Transverse colon (tissue), 4 donors: ENCODE measurements at places on chromosomes 1 and 21. TPM values are rescaled to one million over a fixed set of nuclear protein-coding genes. Genes with fewer than 3 reads are reported as not detected.

HOOK1 gene
- total RNA-seq, result 7.8 TPM

DNA sequence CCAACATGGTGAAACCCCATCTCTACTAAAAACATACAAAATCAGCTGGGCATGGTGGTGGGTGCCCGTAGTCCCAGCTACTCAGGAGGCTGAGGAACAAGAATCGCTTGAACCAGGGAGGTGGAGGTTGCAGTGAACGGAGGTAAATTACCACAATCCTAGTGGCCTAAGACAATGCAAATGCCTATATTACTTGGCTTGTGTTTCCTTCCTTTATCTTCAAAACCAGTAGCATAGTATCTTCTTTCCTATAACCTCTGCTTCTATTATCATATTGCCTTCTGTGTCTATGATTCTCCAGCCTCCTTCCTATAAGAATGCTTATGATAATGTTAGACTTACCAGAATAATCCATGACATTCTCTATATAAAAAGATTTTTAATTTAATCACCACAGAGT is 156.2 kb upstream of the RGS18 start:
- no peak for DNase-seq

VHLL gene
- total RNA-seq, result not detected

DNA sequence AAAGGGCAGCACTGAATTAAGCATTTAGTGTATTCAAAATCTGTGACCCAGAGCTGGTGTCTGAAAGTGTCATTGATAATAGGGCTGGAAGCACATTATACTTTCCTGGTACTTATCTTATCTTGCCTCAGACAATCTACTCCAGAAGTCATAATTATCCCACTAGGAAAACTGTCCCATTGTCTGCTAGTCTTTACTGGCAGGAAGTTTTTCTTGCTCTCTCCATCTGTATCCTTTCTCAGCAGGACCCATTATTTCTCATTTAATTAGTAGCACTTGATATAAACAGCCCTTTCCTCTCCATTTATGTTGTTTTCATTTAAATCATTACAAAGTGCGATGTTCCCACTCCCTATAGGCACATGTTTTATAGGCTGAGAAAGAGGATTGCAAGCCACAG is 36.5 kb upstream of the BARHL2 start:
- DNase-seq, result no peak

GRCh38 chr1:173099166-173099565 is 48.4 kb upstream of the TNFSF18 start:
- DNase-seq, result no peak

TMEM54 gene
- total RNA-seq, result 666 TPM

CLDN19 gene
- not detected for total RNA-seq

- DNase-seq, result no peak
Observed at GRCh38 chr1:84299536-84300170, 1.9 kb upstream of the SAMD13 start.

DNA sequence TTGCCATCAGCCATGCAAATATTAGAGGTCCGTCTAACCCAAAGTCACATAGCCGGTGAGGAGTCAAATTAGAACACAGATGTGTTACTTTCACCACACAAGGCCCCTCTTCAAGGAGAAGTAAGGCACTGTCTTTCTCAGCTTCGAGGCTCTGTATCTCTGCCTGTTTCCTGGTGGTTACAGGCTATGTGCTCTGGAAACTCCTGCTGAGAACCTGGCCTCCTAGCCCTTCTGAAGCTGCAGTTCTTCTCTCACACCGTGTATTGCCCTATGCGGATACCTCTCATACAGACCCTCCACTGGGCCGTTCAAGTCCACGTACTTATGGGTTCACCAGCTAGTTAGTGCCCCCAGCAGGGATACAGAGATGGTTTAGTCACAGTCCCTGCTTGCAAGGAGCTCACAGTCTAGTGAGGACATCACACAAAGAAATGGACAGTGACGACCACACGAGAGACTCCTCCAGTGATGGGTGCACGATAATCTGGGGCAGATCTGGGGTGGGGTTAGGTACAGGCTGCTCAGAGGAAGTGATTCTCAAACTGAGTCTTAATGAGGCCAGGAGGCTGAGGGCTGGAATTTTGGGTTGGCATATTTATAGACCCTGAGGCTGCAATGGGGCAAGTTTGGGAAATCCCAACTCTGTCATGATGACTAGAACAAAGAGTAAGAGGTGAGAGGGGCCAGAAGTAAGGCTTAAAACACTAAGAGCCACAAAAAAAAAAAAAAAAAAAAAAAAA is 22.8 kb upstream of the ELOA start:
- no peak for DNase-seq

GRCh38 chr1:246772686-246773085 is 48.5 kb downstream of the SCCPDH start:
- DNase-seq, result no peak

NKAIN1 gene
- not detected for total RNA-seq

DNA sequence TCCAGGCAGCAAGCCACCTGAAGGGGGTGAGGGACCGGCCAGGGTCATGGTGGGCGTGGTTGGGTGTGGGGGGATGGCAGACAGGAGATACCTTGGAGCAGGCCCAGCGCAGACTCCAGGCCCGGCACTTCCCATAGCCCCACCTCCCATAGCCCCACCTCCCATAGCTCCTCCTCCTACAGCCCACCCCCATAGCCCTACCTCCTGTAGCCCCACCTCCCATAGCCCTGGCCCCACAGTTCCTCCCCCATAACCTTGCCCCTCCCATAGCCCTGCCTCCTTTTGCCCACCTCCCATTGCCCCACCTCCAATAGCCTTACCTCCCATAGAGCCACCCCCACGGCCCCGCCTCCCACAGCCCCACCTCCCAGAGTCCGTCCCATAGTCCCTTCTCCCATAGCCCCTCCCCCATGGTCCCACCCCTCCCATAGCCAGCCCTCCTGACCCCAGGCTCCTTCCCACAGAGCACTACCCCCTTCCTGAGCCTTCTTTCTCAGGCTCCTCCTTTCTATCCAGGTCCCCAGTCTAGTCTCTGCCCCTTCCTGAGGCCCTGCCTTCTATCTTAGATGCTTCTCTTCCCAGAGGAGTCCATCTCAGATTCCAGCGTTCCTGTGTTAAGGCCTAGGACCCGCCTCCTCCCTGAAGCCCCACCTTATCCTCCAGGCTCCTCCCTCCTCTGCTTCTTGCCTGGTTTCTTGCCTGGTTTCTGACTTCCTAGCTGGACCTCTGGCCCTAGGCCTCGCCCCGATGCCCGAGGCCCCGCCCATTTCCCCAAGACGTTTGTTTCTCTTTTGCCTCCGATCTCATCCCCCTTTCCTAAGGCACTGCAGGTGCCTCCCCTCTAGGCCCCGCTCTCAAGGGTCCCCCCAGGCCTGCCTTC is 46.8 kb downstream of the PTPRU start:
- peak; percentile 56 for DNase-seq

DNA sequence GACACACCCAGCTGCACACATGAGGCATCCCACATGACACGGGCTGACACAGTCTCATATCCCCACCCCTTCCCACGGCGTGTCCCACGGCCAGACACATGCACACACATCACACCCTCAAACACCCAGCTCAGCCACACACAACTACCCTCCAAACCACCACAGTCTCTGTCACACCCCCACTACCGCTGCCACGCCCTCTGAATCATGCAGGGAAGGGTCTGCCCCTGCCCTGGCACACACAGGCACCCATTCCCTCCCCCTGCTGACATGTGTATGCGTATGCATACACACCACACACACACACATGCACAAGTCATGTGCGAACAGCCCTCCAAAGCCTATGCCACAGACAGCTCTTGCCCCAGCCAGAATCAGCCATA is 22.6 kb downstream of the PODN start:
- DNase-seq, result no peak

DNA sequence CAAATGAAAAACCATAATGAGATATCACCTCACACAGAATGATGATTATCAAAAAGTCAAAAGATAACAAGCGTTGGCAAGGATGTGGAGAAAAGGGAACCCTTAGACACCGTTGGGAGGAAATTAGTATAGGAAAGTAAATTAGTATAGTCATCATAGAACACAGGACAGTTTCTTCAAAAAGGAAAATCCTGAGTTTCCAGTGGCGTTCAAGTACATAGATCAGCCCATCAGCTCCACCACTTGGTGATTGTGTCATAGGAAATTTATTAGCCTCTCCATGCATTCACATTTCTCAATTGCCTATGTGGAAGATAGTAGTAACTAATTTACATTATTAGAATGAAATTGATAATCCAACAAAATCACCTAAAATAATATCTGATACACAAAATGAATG is 20.8 kb upstream of the GBP2 start:
- DNase-seq, result no peak

HSD11B1 gene
- not detected for total RNA-seq

DNA sequence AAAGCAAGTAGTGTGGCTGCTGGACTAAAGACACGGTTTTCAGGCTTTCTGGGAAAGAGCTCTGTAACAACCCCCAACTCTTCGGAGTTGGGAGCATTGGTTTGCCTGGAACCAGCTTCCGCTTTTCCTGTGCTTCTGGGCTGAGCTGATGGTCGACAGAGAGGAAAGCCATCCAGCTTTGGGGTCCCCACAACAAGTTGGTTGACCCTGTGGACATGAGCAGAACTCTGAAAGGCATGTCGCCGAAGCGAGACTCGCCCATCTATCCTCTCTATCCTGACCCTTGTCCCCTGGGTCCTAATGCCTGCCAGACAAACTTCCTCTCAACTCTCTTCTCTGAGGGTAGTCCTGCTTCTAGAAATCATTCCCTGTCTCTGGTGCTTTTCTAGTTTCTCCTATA is 31.9 kb upstream of the FCGR2A start:
- DNase-seq, result no peak

ADAM30 gene
- not detected for total RNA-seq

IFFO2 gene
- total RNA-seq, result 5.0 TPM

DNA sequence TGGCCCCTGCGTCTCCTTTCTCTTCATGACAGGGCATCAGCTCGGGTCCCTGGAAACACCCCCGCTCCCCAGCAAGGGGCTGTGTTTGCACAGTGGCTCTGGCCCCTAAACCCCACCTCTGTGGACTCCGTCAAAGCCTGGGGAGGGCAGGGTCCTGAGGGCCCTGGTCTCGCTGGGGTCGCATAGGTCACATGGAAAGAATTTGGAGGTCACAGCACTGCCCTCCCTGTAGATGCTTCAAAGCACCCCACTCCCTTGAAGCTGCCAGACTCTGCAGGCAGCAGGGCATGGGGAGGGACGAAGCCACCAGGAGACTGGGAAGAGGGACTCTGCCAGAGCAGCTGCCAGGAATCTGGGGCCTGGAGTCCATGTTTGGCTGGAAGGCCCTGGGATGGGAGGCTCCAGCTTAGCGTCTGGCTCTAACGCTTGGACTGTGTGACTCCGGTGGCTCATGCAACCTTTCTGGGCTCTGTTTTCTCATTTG is 36.6 kb upstream of the ECE1 start:
- no peak for DNase-seq

GRCh38 chr1:37723390-37724078 is 31.2 kb downstream of the CDCA8 start:
- DNase-seq, result no peak

DNA sequence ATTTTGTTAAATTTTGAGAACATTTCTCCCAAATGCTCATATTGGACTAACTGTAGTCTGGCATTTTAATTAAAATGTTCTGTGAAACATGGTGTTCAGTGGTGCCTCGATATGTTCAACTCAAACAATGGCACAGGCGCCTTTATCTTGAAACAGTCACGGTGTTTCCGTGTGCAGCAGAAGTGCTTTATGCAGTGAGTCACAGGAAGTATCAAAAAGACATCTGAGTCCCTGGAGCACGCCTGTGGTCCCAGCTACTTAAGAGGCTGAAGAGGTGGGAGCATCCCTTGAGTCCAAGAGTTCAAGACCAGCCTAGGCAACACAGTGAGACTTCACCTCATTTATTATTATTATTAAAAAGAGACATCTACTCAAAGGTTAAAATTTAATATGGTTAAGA is 52.2 kb downstream of the GREM2 start:
- no peak for DNase-seq

DNA sequence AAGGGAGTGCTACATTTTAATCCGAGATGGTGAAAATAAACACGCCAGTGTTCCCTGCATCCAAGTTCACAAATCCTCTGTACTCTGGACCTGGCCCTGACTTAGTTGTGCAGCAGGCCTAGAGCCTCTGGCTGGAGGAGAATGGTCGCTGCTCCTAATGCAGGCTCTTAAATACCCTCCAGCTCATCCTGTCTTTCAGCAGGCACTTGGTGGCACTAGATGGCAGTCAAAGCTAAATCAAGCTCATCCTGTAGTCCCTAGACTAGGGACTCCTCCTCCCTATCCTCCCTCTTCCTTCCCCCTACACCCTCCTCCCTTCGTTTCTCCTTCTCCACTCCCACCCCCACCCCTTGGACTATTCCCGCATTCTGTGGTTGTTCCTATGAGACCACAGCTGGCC is 41.6 kb upstream of the MTR start:
- DNase-seq, result no peak

GRCh38 chr1:94130851-94131595 is 10.1 kb upstream of the ABCA4 start:
- no peak for DNase-seq

DNA sequence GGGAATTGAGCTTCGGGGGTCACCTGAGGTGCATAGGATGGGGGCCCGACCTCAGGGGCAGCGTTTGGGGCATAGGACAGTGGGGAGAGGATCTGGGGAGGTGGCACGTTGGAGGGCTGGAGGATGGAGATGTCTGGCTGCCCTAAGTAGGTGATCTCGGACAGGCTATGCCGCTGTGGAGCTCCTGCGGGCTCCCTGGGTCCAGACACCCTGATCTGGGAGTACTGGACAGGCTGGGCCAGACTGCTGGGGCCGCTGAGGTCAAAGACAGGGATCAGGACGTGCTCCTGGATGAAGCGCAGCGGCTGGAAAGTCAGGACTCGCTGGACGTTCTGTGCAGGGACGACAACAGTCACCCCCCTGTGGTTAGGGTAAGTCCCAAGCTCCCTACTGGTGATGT is 9.5 kb upstream of the MYOM3 start:
- DNase-seq, result no peak

DNA sequence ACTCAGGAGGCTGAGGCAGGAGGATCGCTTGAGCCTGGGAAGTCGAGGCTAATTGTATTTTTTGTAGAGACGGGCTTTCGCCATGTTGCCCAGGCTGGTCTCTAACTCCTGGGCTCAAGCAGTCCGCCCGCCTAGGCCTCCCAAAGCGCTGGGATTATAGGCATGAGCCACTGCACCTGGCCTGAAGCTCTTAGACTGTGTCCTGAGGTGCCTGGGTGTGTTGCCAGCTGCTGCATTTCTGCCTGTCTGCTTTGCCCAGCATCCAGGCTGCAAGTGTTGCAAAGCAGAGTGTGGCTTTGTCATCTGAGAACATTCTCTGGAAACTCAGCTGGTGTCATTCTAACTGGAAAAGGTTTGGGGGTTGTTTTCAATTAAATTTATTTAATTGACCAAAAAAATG is 105.0 kb downstream of the HUNK start:
- DNase-seq, result no peak

- DNase-seq, result no peak
Observed at GRCh38 chr1:6811583-6811982, 26.3 kb downstream of the CAMTA1 start.

GRCh38 chr1:212555426-212555825 is 53.1 kb upstream of the ATF3 start:
- no peak for DNase-seq
